Activated CD4-positive, alpha-beta T cell treated with anti-CD3 and anti-CD28 coated beads for 36 hours (primary cell): ENCODE measurements at places on chromosomes 7 and 10. TPM values are rescaled to one million over a fixed set of nuclear protein-coding genes. Genes with fewer than 3 reads are reported as not detected.

GRCh38 chr10:22686347-22686746 lies 28.0 kb downstream of the PIP4K2A start:
- DNase-seq = no peak

- no peak for DNase-seq
Measured at GRCh38 chr7:74068378-74069085, 15.1 kb upstream of the LIMK1 start.

DNA sequence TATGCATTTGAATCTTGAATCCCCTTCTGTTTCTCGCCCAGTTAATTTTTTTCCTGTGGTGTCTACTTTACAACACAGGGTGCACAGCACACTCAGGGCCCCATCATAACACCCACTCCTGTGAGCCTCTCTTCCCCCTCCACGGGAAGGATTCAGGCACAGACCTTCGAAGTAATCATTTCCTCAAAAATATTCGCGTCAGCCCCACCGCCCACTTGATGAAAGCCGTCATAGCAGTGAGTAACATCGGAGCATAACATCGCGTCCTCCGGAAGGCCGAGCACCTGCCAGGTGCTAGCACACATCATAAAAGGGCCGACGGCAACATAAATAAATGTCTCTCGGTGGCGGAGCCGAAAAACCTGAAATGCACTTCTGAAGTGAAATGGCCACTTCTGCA lies 201.7 kb upstream of the ADARB2 start:
- DNase-seq = peak; percentile 90

DNA sequence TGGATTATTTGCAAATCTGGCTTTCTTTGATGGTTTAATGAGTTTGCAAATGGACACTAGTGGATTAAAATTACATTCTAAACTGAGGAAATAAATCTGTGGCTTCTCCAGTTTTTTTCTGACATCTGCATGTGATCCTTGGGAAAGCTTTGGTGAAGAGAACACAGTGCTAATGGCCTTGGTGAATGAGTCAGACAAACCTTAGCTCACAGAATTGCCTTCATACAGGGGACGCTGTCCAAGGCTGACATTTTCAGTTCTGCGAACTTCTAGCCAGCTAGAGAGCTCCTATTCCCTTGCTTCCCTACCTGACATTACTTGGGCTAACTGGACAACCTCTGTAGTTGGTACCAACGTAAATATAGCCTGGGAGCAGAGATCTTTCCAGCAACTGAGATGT lies 21.2 kb downstream of the BMPER start:
- DNase-seq = no peak

- no peak for DNase-seq
Measured at GRCh38 chr7:72265071-72265904, 146.8 kb downstream of the CALN1 start.

DNA sequence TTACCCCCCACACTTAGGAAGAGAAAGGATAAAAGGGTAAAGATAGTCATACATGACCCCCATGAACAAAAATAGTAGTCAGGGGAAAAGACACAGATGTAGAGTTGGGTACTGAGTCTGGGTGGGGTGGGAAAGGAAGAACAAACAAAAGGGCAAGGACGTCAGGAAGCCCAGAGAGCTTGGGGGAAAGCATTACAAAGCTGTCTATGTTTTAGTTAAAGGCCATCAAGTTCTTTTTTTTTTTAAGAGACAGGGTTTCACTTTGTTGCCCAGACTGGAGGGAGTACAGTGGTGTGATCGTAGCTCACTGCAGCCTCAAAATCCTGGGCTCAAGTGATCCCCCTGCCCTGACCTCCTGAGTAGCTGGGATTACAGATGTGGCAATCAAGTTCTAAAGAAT lies 98.4 kb upstream of the PDLIM1 start:
- DNase-seq = no peak

GRCh38 chr10:124627866-124628675 lies 116.1 kb downstream of the FAM53B start:
- DNase-seq = no peak

DNA sequence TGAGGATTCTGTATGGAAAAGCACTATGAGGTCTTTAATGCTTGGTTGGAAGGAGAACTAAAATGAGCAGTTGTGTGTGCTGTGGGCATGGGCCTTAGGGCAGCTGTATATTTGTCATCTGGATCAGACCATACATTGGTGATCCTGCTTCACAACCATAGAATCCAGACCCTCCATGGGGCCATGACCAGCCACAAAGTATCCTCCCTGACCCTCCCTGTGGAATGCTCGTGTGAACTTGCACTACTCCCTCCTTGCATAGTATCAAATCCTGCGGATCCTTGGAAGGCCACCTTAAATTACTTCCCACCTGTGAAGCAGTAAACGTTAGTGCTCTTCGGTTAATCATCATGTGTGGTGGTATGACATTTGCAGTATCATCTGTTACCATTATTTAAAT lies 67.1 kb downstream of the BMPR1A start:
- no peak for DNase-seq

DNA sequence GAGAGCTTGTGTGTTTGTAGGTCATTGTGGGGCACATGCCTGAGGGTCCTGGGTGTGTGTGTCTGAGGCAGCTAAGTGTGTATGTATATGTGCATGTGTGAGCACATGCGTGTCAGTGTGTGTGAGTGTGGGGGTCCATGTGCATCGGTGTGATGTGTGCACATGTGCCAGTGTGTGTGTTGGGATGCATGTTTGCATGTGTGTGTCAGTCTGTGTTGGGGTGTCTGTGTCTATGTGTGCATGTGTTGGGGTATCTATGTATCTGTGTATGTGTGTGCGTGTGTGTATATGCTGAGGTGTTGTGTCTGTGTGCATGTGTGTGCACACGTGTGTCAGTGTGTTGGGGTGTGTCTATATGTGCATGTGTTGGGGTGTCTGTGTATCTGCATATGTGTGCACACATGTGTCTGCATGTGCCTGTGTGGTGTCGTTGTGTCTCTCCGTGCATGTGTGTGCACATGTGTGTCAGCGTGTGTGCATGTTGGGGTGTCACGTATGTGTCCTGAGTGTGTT lies 33.3 kb downstream of the PWWP2B start:
- no peak for DNase-seq

DNA sequence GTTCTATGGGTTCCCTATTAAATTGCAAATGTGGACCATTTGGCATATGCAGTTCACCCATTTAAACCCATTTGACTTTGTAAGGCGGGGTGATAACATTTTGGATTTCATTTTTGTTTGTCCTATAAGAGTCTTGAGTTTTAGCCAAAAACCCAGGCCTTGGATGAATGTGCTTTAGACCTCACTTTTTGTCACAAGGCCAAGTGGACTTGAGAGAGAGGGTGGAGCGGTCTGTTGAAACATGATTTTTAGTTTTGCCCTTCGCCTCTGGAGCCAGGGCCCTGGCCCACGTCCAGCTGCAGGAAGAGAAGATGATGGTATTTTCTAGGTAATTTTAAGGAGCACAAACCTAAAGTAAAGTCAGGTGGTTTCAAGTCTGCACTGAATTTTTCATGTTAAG lies 260.1 kb downstream of the SLC25A13 start:
- DNase-seq = no peak

- no peak for DNase-seq
Measured at GRCh38 chr10:4170181-4170580, 385.2 kb upstream of the KLF6 start.

GRCh38 chr10:17154116-17154515 lies 24.5 kb upstream of the CUBN start:
- DNase-seq = no peak

GRCh38 chr10:18021725-18022480 lies 70.2 kb downstream of the SLC39A12 start:
- no peak for DNase-seq

DNA sequence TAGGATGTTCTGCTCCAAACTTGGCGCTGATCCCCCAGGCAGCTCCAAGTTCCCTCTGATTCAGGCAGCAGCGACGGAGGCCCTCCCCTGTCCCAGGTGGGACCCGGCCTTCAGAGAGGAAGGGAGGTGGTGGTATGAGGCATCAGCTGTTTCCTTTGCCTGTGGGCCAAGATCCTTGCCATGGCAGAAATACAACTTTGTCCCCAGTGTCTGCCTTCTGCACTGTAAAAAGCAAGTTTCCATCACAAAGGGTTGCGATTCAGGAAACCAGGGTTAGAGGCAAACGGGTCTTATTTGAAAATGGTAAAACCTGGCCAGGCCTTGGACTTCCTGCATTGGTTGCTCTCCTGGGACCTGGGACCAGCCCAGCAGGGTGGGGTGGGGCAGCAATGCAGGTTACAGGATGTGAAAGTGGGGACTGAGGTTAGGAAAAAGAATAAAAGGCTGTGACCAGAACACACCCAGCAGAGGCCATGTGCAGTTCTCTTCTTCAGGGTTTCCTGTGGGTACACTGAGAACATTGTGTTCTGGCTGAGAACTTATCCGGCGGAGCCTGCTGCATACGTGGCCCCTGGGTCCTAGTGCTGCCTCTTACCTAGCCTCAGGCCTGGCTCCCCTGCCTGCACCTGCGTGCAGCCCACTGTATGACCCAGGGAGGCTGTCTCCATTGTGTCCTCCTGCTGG lies 25.1 kb upstream of the DDIT4 start:
- peak; percentile 84 for DNase-seq

GRCh38 chr10:132420469-132420980 lies 23.5 kb downstream of the PWWP2B start:
- DNase-seq = no peak

The GIMAP1 gene
- total RNA-seq = 5.5 TPM

The GLI3 gene
- total RNA-seq = 0.30 TPM

The OPALIN gene
- not detected for total RNA-seq

The EPHB6 gene
- total RNA-seq = 14.7 TPM

The OR2A7 gene
- 3.8 TPM for total RNA-seq

The ABCF2 gene
- total RNA-seq = 48.4 TPM

The OR6V1 gene
- not detected for total RNA-seq
